ENCODE measurements at places on chromosomes 5 and 9. TPM values are rescaled to one million over a fixed set of nuclear protein-coding genes. Genes with fewer than 3 reads are reported as not detected.

- no peak for DNase-seq
These were observed 47.6 kb upstream of the EGFL7 start for GRCh38 chr9:136614967-136615623.

DNA sequence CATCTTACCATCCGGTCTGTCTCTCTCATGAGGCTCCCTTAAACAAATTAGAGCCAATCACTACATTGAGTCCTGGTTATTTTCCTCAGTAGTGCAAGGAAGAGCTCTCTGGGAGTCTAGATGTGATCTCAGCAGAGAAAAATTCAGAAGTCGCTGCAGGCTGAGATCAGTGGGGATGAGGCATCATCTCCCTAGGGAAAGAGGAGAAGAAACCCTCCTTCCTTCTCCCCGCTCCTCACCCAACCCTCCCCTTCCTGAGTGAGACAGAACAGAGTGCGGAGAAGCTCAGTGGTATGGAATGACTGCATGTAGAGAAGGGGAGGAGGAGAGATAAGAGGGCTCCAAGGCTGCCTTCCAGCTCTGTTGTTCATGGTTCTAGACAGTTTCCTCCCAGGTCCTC lies 80.5 kb downstream of the PAPPA start:
- DNase-seq = no peak

DNA sequence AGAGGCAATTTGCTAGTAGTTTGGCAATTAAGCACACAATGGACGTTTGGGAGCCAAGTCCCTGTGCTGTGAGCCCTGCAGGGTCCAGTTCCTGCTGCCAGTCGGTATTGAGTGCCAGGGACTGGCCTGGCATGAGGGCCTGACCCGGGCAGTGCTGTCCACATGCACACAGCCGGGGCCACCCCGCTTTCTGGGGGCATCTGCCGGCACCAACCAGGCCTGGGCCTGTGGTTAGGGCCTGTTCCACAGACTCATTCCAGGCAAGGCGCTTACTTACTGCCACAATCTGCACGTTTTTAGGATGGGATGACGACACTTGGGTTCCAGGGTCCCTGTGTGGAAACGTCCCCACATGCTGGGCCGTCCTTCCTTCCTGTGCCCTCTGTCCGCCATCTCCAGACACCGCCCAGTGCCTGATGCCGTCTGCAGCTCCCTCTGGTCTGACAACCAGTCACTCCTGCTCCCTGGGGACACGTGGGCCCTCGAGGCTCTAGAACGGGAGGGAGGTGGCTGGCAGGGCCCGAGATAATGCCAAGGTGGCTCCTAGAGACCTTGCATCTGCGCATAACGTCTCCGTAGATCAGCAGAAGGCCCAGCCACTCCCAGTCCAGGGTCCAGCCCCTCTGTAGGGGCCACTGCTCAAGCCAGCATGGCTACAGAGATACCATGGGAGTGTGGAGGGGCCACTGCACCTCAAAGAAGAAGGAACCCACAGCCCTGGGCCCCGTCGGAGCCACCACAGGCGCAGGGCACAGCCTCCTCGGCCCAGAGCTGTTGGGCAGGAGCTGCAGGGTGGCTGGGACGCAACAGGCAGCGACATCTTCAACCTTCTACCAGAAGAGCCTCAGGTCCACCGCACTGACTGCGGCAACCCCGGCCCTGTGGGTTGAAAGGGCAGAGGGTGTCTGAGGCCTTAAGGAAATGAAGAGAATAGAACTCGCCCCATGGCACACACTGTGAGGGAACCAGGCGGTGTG lies 24.7 kb downstream of the SLC9A3 start:
- no peak for DNase-seq

NPR3 gene
- 0.19 TPM for total RNA-seq

SPATA31C1 gene
- total RNA-seq = not detected
